ENCODE measurements at places on chromosomes 1 and 21. TPM values are rescaled to one million over a fixed set of nuclear protein-coding genes. Genes with fewer than 3 reads are reported as not detected.

Gene GBP7
- 0.12 TPM for total RNA-seq

Gene PLA2G2D
- not detected for total RNA-seq

Gene IARS2
- 113 TPM for total RNA-seq

Gene RUNX3
- not detected for total RNA-seq

Gene OBSCN
- total RNA-seq = 31.2 TPM

Gene LGR6
- not detected for total RNA-seq

Gene OLFML3
- 300 TPM for total RNA-seq

Gene NR1I3
- total RNA-seq = not detected

Gene RBBP4
- total RNA-seq = 104 TPM

Gene ZNF648
- total RNA-seq = not detected

Gene FAM151A
- not detected for total RNA-seq

Gene NBPF10
- total RNA-seq = 5.4 TPM

Gene RAD54L
- 11.1 TPM for total RNA-seq

Gene EFNA3
- 0.50 TPM for total RNA-seq

Gene NPL
- 2.0 TPM for total RNA-seq

Gene RGSL1
- not detected for total RNA-seq

Gene PROX1
- under 0.01 TPM for total RNA-seq

Gene FCGR3B
- total RNA-seq = not detected

Gene RPTN
- not detected for total RNA-seq

Gene CD1C
- total RNA-seq = not detected

Gene UBE2Q1
- total RNA-seq = 31.7 TPM

Gene LPAR3
- 16.7 TPM for total RNA-seq

Data from uterine smooth muscle cell (primary cell).